Large intestine (tissue), 12 donors: ENCODE measurements at places on chromosomes 2 and 18. TPM values are rescaled to one million over a fixed set of nuclear protein-coding genes. Genes with fewer than 3 reads are reported as not detected.

The L3MBTL4 gene
- polyA plus RNA-seq: 4.0 TPM

The MRPS9 gene
- 32.8 TPM for polyA plus RNA-seq

The INPP5D gene
- polyA plus RNA-seq: 12.6 TPM

The DCC gene
- polyA plus RNA-seq: 0.58 TPM

The APLF gene
- 2.0 TPM for polyA plus RNA-seq

The TUBA4B gene
- polyA plus RNA-seq: not detected

The SALL3 gene
- under 0.01 TPM for polyA plus RNA-seq

The TTC31 gene
- 51.4 TPM for polyA plus RNA-seq

The PKDCC gene
- polyA plus RNA-seq: 247 TPM

The TRABD2A gene
- 18.0 TPM for polyA plus RNA-seq

The FSIP2 gene
- 1.8 TPM for polyA plus RNA-seq

DNA sequence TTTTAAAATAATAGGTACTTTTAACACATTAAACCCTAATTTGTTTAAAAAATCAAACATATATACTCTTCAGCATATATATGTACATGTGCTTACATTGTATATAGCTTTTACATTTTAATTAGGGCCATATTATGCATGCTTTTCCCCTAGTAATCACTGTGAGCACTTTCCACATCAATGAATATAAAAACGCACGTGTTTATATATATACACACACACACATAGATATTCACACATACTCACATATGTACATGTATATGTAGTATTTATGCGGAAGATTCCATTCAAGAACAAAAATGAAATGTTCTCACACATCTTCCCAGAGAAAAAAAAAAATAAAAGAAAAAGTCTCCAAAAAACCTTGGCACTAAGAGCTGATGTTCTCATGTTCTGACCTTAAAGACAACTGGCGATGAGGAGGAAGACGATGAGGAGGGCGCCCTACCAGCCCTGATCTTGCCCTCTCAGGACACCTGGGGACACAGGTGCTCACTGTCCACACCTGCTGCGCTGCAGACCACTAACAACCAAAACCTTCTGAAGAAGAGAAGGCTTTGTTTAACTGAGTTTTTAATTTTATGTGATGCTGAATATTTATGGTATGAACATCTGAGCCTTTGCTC is 184.7 kb downstream of the HDAC4 start:
- no peaks in the 10 kb centered on the region for H3K36me3 ChIP-seq
- H3K27ac ChIP-seq: no peak overlapping the region
- H3K4me3 ChIP-seq: no peak overlapping the region
- no peak for DNase-seq
- H3K4me1 ChIP-seq: peaks cover 5% of the 10 kb centered on the region

GRCh38 chr2:45232818-45233217 is 223.6 kb upstream of the SIX2 start:
- no peaks in the 10 kb centered on the region for H3K4me1 ChIP-seq
- peaks cover 9% of the 10 kb centered on the region for H3K27me3 ChIP-seq
- DNase-seq: no peak
- H3K4me3 ChIP-seq: no peak overlapping the region
- no peak overlapping the region for H3K27ac ChIP-seq

DNA sequence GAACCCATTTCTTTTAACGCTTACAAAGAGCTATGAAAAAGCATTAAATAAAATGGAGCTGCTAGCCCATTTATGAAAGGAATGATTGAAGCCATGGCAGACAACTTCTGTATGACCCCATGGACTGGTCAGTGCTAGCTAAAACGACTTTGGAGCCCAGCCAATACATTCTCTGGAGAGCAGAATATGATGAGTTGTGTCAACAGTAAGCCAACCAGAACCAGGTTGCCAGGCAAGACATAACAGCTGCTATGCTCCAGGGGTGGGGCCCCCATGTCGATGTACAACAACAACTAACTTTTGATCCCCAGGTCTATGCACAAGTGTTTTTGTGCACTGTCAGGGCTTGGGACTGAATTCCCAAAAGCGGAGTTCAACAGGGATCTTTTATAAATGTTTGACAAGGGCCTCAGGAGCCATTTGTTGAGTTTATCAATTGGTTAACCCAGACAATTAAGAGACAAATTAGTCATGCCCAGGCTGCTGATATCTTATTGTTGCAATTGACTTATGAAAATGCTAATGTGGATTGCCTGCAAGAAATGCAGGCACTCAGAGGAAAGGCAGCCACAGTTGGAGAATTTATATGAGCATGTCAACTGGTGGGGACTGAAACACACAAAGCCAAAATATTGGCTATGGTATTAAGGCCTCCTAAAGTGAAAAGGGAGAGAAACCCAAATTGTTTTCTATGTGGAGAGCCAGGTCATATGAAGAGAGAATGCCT is 64.6 kb upstream of the MYO3B start:
- H3K27ac ChIP-seq: no peak overlapping the region
- H3K36me3 ChIP-seq: no peaks in the 10 kb centered on the region
- no peaks in the 10 kb centered on the region for H3K4me1 ChIP-seq
- no peak overlapping the region for H3K4me3 ChIP-seq

- H3K4me1 ChIP-seq: peaks cover 29% of the 10 kb centered on the region
- no peaks in the 10 kb centered on the region for H3K27me3 ChIP-seq
- H3K36me3 ChIP-seq: no peaks in the 10 kb centered on the region
- H3K4me3 ChIP-seq: no peak overlapping the region
Observed at GRCh38 chr2:10760794-10761504, 39.5 kb downstream of the ATP6V1C2 start.

GRCh38 chr2:5908071-5908470 is 215.9 kb downstream of the SOX11 start:
- H3K27me3 ChIP-seq: no peaks in the 10 kb centered on the region
- H3K4me3 ChIP-seq: no peak overlapping the region
- DNase-seq: no peak
- no peaks in the 10 kb centered on the region for H3K4me1 ChIP-seq

GRCh38 chr2:193371200-193371599 is 1176.5 kb upstream of the TMEFF2 start:
- H3K4me1 ChIP-seq: no peaks in the 10 kb centered on the region
- peak; percentile 3 for DNase-seq
- H3K27ac ChIP-seq: no peak overlapping the region
- no peaks in the 10 kb centered on the region for H3K27me3 ChIP-seq

GRCh38 chr2:197107291-197108269 is 181.1 kb upstream of the PGAP1 start:
- no peak overlapping the region for H3K4me3 ChIP-seq
- no peaks in the 10 kb centered on the region for H3K27me3 ChIP-seq
- H3K4me1 ChIP-seq: peaks cover 2% of the 10 kb centered on the region

GRCh38 chr2:9750224-9751215 is 92.8 kb upstream of the TAF1B start:
- no peak overlapping the region for H3K27ac ChIP-seq
- peaks cover 37% of the 10 kb centered on the region for H3K4me1 ChIP-seq
- DNase-seq: no peak

GRCh38 chr2:121376535-121377250 is 91.7 kb upstream of the TFCP2L1 start:
- H3K4me3 ChIP-seq: no peak overlapping the region
- H3K27me3 ChIP-seq: no peaks in the 10 kb centered on the region

- H3K4me1 ChIP-seq: peaks cover 4% of the 10 kb centered on the region
- H3K4me3 ChIP-seq: no peak overlapping the region
- H3K27me3 ChIP-seq: no peaks in the 10 kb centered on the region
- peak overlapping the region; percentile 20 for H3K27ac ChIP-seq
Observed at GRCh38 chr2:6073191-6074088, 381.3 kb downstream of the SOX11 start.

DNA sequence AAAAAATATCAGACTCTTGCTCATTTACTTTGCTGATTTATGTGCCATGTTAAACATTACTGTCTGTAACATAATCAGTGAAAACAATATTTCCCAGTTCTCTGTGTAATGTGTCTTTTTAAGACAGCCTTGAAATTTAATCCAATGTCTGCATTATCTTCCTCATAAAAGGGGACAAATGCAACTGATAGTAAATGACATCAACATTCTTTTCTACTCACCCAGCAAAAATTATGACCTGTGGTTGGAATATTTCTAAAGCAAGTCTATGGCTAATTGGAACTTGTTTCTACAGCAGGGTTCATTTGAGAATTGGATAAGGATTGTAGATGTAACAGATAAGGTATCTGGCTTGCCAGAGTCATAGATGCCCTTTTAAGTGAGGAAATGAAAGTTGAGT is 34.8 kb downstream of the C1D start:
- DNase-seq: no peak
- H3K27ac ChIP-seq: no peak overlapping the region
- no peaks in the 10 kb centered on the region for H3K4me1 ChIP-seq
- no peak overlapping the region for H3K4me3 ChIP-seq

- no peak overlapping the region for H3K27ac ChIP-seq
- no peaks in the 10 kb centered on the region for H3K36me3 ChIP-seq
- no peaks in the 10 kb centered on the region for H3K4me1 ChIP-seq
- H3K4me3 ChIP-seq: no peak overlapping the region
Observed at GRCh38 chr18:57043241-57043640, 103.6 kb upstream of the BOD1L2 start.

GRCh38 chr2:168180483-168180882 is 66.9 kb downstream of the STK39 start:
- no peak overlapping the region for H3K4me3 ChIP-seq
- no peak overlapping the region for H3K27ac ChIP-seq
- DNase-seq: no peak

DNA sequence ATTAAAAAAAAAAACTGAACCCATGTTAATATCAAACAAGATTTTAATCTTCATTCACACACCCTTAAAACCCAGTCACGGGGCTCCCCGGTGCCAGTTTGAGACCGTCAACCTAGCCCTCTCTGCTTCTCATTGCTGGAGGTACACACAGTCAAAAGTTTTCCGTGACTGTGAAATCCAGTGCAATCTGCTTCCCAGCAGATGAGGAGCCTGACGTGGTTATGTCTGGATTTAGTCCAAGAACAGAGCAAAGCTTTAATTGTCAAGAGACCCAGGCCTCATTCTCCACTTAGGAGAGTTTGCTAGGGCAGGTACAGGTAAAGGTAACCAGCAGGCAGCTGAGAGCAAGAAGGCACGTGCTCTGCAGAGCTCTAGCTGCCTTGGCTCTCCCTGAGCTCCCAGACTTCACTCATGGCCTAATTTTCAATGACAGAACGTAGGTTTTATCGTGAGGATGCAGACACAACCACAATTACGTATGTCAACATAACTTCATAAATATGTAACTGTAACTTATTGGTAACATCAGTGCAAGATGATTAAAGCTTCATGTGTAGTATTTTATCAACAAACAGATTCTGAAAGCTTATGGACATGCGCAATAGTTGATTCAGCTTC is 56.3 kb downstream of the SLC16A14 start:
- no peak overlapping the region for H3K27ac ChIP-seq
- H3K27me3 ChIP-seq: no peaks in the 10 kb centered on the region
- no peak overlapping the region for H3K4me3 ChIP-seq
- DNase-seq: no peak

GRCh38 chr2:110126906-110127305 is 11.3 kb upstream of the MALL start:
- DNase-seq: no peak
- no peak overlapping the region for H3K27ac ChIP-seq
- no peaks in the 10 kb centered on the region for H3K27me3 ChIP-seq
- no peaks in the 10 kb centered on the region for H3K36me3 ChIP-seq
- no peak overlapping the region for H3K4me3 ChIP-seq

DNA sequence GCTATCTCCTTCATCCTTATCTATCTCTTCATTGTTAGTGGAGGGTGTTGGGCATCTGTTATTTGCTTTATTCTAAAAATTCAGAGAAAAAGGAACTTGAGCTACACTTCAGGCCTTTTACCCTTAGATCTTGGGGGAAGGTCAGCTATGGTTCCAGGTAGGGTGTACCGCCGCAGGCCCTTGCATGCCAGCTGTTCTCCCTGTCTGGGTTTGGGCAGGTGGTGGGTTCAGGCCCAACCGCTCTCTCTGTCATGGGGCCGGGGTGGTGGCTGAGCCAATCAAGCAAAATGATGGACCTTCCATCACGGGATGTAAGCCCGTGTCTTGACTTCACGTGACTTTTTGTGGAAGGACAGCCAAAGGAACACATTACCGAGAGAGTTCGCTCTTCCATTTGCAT is 231.1 kb downstream of the LDLRAD4 start:
- H3K27ac ChIP-seq: no peak overlapping the region
- no peaks in the 10 kb centered on the region for H3K36me3 ChIP-seq
- no peak overlapping the region for H3K4me3 ChIP-seq
- H3K27me3 ChIP-seq: peaks cover 17% of the 10 kb centered on the region
- no peaks in the 10 kb centered on the region for H3K4me1 ChIP-seq

DNA sequence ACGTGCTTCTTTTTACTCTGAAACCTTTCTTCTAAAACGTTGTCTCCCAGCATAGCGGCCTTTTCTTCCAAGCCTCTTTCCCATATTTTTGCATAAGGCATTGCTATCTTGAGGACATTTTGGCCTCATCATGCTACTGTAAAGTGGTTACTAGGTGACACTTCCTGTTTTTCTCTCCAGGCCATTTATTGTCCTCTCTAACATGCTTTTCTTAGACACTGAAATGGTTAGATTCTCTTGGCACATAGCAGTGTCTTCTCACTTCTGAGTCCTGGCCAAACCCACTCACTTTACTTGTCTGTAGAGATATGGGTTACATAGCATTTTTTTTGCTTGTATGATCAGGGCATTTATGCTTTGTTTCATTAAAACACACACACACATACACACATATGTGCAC is 50.1 kb upstream of the KCNH7 start:
- H3K4me1 ChIP-seq: no peaks in the 10 kb centered on the region
- no peaks in the 10 kb centered on the region for H3K36me3 ChIP-seq
- H3K27me3 ChIP-seq: no peaks in the 10 kb centered on the region
- DNase-seq: no peak
- H3K4me3 ChIP-seq: no peak overlapping the region

- H3K27me3 ChIP-seq: no peaks in the 10 kb centered on the region
- DNase-seq: no peak
- peaks cover 13% of the 10 kb centered on the region for H3K4me1 ChIP-seq
- H3K27ac ChIP-seq: no peak overlapping the region
Observed at GRCh38 chr18:22330508-22330907, 87.2 kb downstream of the CTAGE1 start.

DNA sequence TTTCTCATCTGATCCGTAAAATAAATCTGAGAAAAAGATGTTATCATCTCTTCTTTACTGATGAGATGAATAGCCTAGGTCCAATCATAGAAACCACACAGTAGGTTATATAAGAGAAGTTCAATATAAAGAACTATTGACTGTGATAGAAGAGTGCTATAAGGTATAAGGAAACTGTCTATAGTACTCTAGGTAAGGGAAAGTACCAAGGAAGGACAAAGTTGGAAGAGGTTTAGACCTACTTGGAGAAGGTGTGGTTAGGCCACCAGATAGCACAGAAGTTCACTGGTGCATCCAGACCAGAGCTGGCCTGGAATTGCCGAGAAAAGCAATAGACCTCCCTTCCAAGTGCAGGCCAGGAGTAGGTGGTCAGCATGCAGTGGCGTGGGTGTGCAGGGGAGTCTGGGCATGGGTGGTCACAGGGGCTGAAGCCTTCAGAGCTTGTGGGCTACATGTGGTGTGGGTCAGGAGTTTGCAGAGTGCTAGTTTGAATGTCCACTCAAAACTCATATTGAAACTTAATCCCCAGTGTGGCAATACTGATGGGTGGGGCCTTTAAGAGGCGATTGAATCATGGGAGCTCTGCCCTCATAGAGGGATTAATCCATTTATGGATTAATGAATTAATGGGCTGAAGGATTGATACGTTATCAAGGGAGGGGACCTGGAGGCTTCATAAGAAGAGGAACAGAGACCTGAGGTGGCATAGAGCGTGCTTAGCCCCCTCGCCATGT is 86.3 kb downstream of the ALPK2 start:
- H3K27ac ChIP-seq: peak overlapping the region; percentile 71
- H3K4me3 ChIP-seq: no peak overlapping the region
- H3K36me3 ChIP-seq: no peaks in the 10 kb centered on the region
- no peak for DNase-seq

GRCh38 chr2:232415736-232416520 is 9.3 kb downstream of the ALPG start:
- no peaks in the 10 kb centered on the region for H3K36me3 ChIP-seq
- no peak for DNase-seq
- no peak overlapping the region for H3K4me3 ChIP-seq
- H3K27ac ChIP-seq: no peak overlapping the region
- H3K27me3 ChIP-seq: peaks cover 72% of the 10 kb centered on the region
